Fibroblast of the aortic adventitia (primary cell): ENCODE measurements at places on chromosomes 1 and 21.

- peak; percentile 37 for DNase-seq
Measured at GRCh38 chr1:119133987-119134386, 6.5 kb downstream of the WARS2 start.

DNA sequence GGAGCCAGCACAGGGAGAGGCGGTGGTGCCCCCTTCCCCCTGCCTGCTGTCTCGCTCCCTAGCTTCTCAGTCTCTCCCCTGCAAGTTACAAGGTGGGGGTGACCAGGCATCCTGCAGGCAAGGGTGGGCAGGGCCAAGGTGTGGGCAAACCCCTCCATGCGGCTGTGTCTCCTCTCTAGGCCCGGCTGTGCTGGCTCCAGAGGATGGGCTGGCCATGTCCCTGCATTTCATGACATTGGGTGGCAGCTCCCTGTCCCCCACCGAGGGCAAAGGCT, 14.6 kb downstream of the NTRK1 start:
- DNase-seq, result no peak

DNA sequence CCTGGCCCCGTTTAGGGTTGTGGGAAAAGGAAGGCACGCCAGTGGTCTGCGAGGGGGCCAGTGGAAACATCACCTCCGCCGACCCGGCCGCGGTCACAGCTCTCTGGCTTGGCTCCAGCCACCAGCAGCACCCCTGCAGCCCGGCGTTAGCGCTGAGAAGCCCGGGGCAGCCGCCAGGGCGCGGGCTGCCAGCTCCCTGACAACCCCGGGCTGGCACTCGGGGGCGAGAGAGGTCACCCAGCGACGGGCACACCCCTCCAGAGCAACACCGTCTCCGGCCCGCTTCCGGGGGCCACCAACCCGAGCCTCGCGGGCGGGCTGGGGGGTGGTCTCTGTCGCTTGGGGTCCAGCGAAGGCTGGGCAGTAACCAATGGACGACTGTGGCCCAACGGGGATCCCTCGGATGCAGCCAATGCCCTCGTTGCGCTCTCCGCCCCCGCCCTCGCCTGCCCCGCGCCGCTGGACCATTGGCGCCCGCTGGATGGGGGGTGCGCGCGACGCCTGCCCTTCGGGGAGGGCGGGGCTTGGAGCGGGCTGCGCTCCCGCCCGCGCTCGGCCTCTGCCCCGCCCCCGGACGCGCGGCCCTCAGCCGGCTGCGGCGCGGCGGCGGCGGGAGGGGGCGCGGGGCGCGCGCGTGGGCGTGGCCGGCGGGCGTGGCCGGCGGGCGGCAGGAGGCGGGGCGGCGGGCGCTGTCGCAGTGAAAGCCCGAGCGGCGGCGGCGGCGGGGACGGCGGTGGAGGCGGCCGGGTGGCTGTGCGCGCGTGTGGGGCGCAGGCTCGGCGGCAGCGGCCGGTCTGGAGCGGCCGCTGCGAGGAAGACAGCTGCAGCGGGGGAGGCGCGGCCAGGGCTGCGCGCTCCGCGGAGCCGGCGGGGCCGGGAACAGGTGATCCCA, at the start of gene MAN1C1:
MAN1C1 (plus strand) TSS at position 697 of the 892 bp plus-strand sequence. CDS start 1,007 bp downstream, outside the sequence.
- peak; percentile 61 for DNase-seq

DNA sequence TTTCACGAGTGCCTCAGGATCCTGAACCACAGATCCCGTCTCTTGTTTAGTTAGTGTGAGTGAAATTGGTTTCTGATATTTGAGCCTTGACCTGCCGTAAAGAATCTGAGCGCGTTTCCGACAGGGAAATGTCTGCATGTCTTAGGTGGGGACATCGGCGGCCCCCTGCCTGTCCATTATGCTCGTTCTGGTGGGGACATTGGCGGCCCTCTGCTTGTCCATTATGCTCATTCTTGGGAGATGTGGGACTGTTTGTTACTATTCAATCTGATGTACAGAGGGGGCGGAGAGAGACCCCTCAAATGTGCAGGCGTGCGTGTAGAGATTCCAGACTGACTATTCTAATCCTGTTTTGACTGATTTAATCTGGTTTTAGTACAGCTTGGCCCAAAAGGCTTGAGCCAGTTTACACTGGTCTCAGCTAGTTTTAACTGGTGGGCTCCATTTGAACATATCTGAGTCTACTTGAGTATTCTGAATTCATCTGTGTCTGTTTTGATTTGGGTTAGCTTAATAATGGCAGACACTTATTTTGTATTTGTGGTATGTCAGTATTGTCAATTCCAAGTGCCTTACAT, 6.6 kb upstream of the TINAGL1 start:
- DNase-seq, result no peak

GRCh38 chr1:245501633-245502032, 346.8 kb downstream of the KIF26B start:
- no peak for DNase-seq
